ENCODE measurements at places on chromosomes 7 and 10. TPM values are rescaled to one million over a fixed set of nuclear protein-coding genes. Genes with fewer than 3 reads are reported as not detected.

TAS2R5 gene
- 1.3 TPM for total RNA-seq

- DNase-seq, result no peak
These were observed 80.0 kb downstream of the C7orf25 start for GRCh38 chr7:42831718-42832522.

- DNase-seq, result no peak
These were observed 71.8 kb upstream of the PPIF start for GRCh38 chr10:79275431-79275851.

- DNase-seq, result no peak
These were observed 131.8 kb downstream of the ANK3 start for GRCh38 chr10:60257767-60258428.

DNA sequence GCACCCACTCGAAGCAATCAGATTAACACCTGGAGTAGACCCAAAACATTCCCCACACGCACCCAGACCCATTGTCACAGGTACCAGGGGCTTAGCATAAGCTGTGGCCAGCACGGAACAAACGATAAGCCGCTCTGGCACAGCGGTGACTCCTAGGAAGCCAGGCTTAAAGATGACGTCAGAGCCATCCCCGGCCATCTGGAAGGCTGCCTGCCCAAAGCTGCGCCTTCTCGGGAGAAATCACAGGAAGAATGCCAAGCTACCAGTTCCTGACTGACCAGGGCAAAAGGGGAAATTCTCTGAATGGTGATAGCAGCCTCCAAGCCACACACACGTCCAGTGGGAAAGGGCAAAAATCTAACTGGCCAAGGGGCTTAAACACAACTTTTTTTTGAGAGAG, 13.0 kb upstream of the WIPI2 start:
- no peak for DNase-seq

GRCh38 chr10:5618042-5618441, 48.4 kb downstream of the ASB13 start:
- DNase-seq, result no peak

DNA sequence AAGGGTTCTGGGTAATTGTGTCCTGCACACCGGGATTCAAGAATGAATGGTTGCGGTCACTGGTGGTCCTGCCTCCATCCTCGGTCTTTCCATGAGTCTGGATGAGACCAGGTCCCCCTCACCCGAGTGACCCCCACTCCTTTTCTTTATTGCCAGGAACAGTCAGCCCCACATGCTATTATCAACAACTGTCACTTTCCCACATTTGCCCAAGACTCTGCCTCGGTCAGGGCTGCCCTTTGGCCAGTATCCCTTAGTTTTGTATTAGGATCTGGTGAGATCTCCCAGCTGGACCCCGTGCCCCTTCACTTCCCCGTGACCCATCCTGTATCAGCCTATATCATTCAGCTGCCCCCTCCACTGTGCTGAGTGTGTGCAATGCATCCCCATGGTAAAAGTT, 288.3 kb downstream of the ADARB2 start:
- no peak for DNase-seq

Data from activated T-cell treated with anti-CD3 and anti-CD28 coated beads, Interleukin-2, amount 50 U/mL, for 72 hours (primary cell).